ENCODE measurements at places on chromosomes 13 and 19.

- DNase-seq: no peak
These were observed 46.0 kb downstream of the SAE1 start for GRCh38 chr19:47176627-47177090.

GRCh38 chr13:98420554-98421175 lies 156.2 kb downstream of the STK24 start:
- no peak for DNase-seq

DNA sequence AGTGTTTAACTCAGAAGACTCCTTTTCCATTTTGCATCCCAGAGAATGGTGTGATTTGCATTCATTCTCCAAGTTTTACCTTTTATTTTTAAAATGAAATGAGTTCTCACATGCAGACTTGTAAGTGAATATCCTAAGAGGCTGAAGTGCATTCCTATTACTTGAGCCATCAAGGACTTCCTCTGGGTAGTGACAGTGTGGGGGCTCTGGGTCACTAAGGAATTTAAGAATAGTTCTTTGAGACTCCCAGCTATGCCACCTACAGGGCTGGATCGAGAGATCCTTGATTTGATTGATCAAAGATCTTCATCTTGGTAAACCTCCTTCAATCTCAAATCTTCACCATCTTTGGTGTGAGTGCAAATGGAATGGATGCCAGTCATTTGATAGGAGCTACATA lies 36.3 kb upstream of the SLC10A2 start:
- DNase-seq: no peak

- no peak for DNase-seq
These were observed at the start of gene EFNA2 for GRCh38 chr19:1285737-1286360. Gene EFNA2 (plus strand): TSS chr19:1285873. CDS start chr19:1286169, 296 bp downstream.

DNA sequence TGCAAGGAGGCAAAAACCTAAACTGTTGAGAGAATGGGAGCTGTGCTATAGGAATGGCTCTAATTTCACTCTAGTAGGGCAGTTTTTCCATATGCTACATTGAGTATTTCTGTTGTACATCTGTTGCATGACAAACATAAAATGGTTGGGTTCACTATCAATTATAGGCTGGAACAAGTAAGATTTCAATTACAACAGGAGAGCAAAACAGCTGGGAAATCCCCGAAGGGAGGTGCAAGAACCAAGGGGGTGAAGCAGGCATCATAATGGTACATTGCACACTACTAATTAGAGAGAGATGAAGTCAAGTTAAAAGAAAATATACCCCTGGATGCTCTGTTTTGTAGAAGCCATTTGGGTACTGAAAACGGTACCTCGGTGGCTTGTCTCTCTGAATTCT lies 389.5 kb downstream of the PCDH9 start:
- DNase-seq: no peak

DNA sequence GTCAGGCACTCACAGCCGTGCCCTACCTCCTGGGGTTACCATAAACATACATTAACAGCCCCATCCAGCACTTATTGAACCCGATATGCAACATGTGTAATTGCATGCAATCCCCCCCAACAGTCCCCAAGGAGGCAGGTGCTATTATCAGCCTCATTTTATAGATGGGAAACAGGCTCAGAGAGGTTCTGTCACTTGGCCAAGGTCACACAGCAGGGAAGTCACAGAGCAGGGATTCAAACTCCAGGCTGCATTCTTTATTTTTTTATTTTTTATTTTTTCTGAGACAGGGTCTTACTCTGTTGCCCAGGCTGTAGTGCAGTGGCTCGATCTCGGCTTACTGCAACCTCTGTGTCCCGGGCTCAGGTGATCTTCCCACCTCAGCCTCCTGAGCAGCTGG lies 38.4 kb upstream of the TNFAIP8L1 start:
- DNase-seq: no peak

DNA sequence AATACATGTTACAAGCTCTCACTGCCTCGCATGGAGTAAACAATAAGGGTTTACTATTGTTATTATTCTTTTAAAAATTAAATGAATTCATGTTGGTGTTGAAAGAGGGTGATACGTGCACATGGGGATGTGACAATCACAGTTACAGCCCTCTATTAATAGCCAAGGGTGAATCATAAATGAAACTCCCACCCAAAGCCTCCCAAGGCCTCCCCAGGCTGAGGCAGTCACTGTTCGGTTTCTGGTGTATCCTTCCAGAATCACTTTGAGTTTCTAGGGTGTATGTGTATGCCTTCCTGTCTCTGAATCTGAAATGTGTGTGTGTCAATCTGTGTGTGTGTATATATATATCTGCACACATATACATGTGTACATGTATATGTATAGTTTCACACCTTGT lies 73.4 kb downstream of the AKAP11 start:
- no peak for DNase-seq

DNA sequence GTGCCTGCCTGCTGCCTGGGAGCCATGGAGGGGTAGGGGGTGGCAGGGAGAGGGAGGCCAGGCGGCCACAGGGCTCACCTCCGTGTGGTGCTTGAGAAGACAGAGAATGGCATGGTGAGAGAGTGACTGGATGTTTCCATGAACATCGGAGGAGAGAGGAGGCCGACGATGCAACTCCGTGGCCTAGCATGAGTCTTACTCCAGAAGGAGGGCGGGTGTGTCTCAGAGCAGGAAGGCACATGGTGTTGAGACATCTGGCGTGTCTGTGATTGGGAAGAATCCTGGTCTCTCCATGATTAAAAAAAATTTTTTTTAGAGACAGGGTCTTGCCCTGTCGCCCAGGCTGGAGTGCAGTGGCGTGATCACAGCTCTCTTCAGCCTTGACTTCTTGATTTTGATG lies 5.1 kb downstream of the IRGC start:
- no peak for DNase-seq

DNA sequence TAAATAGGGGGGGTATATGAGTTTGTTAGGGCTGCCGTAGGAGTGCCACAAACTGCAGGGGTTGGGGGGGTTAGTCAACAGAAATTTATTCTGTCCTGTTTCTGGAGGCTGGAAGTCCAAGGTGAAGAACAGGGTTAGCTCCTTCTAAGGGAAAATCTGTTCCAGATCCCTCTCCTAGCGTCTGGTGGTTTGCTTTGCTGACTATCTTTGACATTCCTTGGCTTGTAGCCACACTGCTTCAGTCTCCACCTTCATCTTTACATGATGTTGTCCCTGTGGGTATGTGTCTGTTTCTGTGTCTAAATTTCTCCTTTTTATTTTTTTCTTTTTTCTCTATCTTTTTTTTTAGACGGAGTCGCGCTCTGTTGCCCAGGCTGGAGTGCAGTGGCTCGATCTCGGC lies 8.1 kb upstream of the ICAM1 start:
- DNase-seq: no peak

GRCh38 chr13:73421310-73421912 lies 362.6 kb downstream of the KLF5 start:
- peak; percentile 25 for DNase-seq

DNA sequence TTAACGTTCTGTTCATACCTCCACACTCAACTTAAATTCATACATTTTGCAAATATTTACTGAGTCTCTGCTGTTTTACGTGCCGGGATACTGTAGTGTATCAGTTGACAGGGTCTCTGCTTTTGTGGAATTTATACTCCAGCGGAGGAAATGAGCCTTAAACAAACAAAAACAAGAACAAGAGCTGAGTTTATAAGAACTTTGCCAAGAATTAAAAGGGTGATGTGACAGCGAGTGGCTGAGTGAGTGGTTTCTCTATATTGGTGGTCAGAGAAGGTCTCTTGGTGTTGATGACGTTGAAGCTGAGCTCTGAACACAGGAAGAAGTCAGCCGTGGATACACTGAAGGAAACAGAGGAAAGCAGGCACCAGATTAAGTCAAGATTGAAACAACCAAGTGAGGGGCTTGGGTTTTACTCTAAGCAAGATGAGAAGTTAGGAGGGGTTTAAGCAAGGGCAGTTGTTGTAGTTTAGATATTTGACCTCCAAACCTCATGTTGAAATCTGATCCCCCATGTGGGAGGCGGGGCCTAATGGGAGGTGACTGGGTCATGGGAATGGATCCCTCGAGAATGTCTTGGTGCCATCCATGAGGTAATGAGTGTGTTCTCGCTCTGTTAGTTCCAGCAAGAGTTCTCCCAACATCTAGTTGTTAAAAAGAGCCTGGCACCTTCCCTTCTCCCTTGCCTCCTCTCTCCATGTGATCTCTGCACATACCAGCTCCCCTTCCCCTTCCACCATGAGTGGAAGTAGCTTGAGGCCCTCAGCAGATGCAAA lies 248.3 kb downstream of the DCLK1 start:
- no peak for DNase-seq

Measured in activated T-cell treated with anti-CD3 and anti-CD28 coated beads for 48 hours (primary cell).